ENCODE measurements at places on chromosomes 2 and 18.

DNA sequence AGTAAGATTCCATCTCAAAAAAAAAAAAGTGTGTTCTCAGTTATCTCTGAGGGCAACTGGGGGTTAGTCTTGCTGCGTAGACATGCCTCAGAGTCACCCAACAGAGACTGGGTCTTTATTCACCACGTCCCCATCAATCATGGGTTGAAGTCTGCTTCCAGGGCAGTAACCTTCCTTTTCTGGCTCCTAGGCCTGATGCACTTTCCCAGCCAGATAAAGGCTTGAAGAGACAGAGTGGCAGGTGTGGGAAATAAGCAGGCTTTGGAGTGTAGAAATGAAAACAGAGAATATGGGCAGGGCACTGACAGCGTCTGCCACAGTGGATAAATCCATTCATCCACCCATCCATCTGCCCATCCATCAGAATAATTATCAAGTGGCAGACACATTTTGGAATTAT lies 134.1 kb upstream of the LGALSL start:
- DNase-seq: no peak

GRCh38 chr2:241066171-241066892 lies 35.8 kb downstream of the MTERF4 start:
- no peak for DNase-seq

DNA sequence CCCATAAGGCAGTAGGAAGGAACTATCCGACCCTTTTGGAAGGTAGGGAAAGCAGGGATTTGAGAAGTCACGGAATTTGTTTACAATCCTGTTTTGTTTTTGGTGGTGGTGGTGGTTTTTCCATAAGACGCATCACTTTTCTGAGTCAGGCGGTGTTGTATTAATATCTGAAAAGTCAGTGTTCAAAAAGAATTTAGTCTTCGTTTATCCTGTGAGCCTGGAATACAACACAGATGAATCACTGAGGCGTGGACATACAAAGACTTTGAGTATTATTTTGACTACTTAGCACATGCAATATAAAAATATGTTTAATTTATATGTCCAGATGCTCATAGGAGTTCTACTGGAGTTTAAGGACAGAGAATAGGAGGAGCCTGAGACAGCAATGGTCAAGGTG lies 785 bp downstream of the ZNF892 start:
- peak; percentile 18 for DNase-seq

GRCh38 chr2:95058466-95058988 lies 33.0 kb downstream of the MAL start:
- DNase-seq: no peak

DNA sequence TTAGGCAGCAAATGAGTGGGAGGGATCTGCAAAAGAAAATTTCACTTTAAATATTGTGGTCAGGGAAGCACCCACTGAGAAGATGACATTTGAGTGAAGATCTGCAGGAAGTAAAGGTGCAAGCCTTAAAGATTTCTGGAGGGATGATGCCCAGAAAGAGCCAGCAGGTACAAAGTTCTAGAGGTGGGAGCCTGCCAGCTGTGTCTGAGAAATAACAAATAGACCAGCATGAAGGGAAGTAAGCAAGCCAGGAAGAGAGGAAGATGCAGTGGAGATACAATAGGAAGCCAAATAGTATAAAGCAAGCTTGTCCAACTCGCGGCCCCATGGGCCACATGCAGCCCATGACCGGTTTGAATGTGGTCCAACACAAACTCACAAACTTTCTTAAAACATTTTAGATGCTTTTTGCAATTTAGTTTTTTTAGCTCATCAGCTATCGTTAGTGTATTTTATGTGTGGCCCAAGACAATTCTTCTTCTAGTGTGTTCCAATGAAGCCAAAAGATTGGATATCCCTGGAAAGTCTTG lies 489.9 kb downstream of the DCC start:
- DNase-seq: no peak

DNA sequence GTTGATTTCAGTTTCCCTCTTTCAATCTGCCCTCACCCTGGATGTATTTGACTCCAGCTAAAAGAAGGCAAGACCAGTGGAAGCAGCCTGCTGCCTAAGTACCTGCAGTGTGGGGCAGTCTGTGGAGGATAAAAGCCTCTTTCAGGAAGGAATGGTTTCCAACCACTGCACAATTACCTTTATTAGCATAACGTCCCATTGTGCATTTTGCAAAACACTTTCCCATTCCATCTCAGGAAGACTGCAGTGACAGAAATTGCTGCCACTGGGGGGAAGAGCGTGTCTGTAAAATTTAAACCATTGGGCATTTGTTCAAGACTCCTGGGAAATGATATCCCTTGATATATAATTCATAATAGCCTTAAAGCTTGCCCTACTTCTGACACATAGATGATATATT lies 26.2 kb downstream of the CYRIA start:
- no peak for DNase-seq

- no peak for DNase-seq
Measured at GRCh38 chr18:47247416-47248114, 3.9 kb downstream of the SKOR2 start.

DNA sequence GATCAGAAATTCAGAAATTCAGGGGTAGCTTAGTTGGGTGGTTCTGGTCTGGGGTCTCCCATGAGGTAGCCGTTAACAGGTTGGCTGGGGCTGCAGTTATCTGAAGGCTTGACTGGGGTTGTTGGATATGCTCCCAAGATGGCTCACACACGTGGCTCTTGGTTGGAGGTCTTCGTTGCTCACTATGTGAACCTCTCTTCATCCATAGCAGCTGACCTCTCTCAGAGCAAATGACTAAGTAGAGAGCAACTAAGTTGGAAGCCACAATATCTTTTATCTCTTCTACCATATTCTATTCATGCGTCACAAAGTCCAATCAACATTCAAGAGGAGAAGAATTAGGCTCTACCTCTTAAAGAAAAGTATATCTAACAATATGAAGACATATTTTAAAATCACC lies 38.7 kb upstream of the SERTAD2 start:
- DNase-seq: no peak

DNA sequence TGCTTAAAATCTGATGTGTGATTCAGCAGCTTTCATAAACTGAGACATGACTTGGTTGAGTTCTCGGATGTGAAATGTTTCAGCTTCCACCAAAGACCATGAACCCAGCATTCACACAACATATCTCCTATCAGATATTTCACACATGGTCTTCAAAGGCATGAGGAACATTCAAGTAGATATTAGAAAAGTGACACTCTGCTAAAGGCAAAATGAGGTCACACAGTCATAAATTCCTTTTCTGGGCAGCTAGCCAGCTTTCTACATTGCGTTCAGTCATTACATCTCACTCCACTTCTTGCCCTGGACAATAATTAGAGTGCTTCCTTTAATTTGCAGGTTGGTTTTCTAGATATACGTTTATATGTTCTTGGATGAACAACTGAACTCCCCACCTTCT lies 96.7 kb downstream of the GAREM1 start:
- no peak for DNase-seq

- DNase-seq: no peak
Measured at GRCh38 chr2:6810961-6811360, 54.7 kb downstream of the CMPK2 start.

- DNase-seq: no peak
Measured at GRCh38 chr18:42310956-42311355, 355.9 kb downstream of the PIK3C3 start.

DNA sequence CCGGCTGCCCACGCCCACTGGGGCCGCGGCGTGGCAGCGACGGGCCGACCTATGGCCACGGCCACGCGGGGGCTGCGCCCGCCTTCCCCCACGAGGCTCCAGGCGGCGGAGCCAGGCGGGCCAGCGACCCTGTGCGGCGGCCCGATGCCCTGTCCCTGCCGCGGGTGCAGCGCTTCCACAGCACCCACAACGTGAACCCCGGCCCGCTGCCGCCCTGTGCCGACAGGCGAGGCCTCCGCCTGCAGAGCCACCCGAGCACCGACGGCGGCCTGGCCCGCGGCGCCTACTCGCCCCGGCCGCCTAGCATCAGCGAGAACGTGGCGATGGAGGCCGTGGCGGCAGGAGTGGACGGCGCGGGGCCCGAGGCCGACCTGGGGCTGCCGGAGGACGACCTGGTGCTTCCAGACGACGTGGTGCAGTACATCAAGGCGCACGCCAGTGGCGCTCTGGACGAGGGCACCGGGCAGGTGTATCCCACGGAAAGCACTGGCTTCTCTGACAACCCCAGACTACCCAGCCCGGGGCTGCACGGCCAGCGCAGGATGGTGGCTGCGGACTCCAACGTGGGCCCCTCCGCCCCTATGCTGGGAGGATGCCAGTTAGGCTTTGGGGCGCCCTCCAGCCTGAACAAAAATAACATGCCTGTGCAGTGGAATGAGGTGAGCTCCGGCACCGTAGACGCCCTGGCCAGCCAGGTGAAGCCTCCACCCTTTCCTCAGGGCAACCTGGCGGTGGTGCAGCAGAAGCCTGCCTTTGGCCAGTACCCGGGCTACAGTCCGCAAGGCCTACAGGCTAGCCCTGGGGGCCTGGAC lies 253.2 kb downstream of the GLI2 start:
- no peak for DNase-seq

DNA sequence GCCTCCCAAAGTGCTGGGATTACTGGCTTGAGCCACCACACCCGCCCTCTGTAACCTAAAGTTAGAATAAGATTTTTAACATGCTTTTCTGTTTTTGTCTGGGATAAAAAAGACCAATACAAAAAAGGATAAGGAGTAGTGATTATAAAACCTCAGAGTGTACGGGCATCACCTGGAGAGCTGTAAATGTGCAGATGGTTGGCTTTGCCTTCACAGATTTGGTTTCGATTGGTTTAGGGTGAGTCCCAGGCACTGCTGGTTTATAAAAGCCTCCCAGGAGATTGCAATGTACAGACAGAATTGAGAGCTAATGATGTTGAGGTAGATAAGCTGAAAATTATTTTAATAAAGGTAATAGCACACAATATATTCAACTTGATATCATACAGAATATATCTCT lies 289.7 kb upstream of the FSHR start:
- no peak for DNase-seq

DNA sequence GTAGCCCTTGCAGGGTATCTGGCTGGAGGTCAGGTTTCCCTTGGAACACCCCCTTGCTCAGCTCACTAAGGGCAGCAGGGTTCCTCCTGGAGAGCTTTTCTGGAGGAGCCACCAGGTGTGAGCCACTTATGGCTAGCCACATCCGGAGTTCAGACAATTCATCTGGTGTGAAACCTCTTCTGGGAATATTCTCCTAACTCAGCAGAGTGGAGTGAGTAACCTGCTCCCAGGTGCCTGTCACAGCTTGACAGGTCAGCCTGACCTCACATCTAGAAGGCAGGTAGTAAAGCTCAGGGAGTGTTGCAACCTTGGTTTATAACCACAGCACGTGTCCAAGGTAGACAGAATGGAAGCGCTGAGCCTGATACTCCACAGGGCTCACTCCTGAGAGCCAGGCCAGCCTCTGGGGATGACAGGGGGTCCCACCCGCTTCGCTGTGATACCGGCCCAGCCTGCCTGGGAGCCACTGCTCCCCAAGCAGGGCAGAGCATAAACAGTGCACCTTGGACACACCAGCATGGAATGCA lies 62.6 kb upstream of the TGFA start:
- peak; percentile 96 for DNase-seq

DNA sequence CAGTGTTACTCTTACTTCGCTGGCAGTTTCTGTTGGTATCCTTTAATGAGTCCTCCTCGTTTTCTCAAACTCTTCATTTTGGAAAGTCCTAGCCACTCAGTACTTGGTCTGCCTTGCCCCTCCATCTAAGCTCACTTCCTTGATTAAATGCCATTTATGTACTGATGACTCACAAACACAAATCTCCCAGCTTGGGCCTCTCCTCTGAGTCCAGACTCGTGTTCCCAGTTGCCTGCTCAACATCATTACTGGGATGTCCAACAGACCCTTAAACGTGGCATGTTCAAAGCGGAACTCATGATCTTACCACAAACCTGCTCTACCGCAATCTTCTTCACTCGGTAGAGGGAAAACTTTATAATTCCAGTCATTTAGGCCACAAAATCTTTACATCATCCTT lies 13.8 kb upstream of the CCDC68 start:
- no peak for DNase-seq

GRCh38 chr2:233823731-233824121 lies 30.6 kb downstream of the HJURP start:
- no peak for DNase-seq

DNA sequence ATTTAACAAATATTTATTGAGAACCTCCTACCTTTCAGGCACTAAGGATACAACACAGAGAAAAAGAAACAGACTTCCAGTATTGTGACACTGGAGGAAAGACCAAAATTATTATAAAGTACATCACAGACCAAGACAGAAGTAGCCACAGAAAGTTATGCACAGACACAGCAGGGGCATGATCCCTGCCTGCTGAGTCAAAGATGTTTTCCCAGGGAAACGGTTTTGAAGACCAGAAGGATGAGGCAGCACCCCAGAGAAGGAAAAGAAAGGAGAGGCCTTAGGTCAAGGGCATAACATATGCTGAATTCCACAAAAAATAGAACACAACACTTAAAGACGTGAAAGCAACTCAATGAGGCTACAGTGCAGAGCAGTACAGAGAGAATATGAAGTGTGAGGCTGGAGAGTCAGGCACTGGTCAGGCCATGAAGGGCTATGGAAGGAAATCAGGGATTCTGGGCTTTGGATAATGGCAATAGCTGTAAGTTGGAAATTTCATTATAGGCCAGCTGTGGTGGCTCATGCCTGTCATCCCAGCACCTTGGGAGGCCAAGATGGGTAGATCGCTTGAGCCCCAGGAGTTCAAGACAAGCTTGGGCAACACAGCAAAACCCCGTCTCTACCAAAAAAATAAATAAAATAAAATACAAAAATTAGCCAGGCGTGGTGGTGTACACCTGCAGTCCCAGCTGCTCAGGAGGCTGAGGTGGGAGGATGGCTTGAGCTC lies 8.2 kb downstream of the ADAM17 start:
- DNase-seq: no peak

- no peak for DNase-seq
Measured at GRCh38 chr18:62812242-62812641, 96.9 kb downstream of the PHLPP1 start.

DNA sequence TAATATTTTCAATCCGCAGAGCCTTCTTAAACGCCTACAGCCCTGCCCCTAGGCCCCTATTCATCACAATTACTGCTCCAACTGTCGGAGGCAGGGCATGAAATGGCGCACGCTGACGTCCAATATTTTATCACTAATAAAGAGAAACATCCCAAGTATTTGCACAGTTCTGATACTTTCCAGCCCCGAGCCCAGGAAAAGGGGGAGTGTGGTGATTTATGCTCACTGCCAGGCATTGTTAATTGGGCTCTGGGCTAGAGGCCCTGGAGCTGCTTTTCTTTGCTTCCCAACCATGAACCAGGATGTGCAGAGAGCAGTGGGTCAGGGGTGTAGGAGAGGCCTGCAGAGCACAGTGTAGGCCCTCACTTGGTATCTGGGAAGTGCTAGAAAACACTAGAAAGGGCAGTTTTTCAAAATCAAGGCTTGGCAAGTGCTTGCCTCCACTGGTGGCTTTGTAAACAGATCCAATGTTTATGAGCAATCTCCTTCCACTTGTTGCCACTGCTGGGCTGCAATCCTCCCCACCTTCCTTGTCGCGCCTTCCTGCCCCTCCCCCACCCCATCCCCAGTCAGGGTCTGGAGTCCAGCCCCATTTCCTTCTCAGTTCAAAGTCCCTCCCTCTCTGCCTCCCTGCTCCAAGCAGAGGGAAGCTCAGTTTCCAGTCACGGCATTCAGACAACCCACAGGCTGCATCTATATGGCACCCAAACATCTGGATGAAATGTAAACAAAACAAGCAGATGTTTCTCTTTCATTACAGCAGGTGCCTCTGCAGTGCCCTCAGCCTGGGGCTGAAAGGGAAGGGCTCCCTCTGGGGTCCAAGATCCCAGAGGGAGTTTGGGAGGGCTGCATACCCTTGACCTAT lies 83.9 kb upstream of the PKDCC start:
- DNase-seq: no peak
